ENCODE measurements at places on chromosomes 1 and 21.

DNA sequence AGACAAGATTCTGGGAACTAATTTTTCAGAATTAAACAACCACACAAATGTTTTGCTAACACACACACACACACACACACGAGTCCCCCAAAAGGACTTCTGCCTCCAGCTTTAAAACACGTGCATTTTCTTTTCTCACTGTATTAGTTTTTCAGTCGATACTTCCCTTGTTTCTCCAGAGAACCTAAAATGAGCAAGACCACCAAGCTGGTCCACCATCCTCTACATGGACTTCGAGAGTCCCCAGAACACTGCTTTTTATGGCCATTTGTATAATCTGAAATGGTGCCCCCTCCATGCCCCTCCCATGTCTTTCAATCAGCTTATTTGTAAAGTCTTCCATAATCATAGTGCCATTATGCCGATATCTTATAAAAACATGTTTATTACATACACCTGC is 10.8 kb upstream of the CHI3L2 start:
- no peak for DNase-seq

DNA sequence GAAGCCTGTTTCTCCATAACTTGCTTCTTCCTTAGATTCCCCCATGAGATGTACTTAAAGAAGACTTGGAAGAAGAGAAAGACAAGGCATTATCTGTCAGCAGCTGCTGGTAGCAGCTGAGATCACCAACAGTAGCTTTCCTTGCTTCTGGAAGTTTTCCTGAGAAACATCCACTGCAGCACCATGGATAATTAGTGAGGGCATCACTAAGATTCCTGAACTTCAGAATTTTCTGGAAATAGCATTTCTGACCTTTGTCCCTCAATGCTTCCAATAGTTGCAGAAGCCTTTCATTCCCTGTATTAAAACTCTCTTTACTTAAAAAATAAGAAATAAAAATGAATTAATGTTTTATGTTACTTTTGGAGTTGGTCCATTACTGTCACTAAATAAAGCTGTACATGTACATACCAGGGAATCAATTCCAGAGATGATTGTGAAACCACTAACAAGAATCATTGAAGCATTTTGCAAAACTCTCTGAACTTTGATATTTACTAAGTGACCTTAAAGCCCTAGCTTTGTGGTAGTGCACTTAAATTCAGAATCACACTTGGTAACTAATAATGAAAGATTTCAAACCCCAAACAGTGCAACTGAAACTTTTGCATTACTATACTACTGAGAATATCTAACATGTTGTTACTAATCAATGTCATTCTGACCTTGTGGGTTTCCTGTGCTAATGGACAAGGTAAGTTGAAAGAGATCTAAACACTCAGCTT is at the start of gene CFHR4:
Gene CFHR4 (plus strand): TSS at position 538 of the 725 bp plus-strand sequence. CDS start 99 bp downstream, at position 637.
- DNase-seq, result no peak

- DNase-seq, result no peak
Measured at GRCh38 chr1:74613894-74614293, 59.7 kb downstream of the ERICH3 start.

DNA sequence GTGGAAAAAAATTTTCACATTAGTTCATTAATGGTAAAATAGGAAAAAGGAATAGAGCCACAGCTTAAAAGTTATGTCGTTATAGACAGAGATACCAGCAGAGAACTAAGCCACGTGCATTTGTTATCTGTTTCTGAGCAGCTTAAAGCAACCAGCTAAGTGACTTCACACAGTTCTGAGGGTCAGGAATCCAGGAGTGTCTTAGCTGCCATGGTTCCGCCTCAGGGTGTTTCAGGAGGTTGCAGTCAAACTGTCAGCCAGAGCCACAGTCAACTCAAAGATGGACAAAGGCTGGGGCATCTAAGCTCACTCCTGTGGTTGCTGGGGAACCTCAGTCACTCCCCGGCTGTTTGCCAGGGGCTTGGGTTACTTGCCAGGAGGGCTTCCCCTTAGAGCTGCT is 515.8 kb downstream of the SMYD3 start:
- DNase-seq, result no peak

DNA sequence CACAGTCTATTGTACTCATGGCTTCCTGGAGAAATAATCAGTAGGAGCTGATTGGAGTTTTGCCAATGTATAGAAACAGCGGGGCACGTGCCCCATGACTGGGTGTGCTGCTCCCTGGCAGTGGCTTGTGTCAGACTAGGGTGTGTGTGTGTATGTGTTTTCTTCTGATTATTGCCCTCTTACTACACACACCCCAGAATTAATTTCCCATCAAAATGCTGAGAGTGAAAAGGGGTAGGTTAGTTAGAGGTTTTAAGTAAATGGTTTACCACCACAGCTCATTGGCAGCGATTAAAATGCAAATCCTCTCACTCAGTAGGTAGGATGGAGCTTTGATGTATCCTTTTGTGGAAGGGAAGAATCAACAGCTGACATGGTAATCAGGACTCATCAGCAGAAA is 29.9 kb downstream of the HHAT start:
- DNase-seq, result no peak

DNA sequence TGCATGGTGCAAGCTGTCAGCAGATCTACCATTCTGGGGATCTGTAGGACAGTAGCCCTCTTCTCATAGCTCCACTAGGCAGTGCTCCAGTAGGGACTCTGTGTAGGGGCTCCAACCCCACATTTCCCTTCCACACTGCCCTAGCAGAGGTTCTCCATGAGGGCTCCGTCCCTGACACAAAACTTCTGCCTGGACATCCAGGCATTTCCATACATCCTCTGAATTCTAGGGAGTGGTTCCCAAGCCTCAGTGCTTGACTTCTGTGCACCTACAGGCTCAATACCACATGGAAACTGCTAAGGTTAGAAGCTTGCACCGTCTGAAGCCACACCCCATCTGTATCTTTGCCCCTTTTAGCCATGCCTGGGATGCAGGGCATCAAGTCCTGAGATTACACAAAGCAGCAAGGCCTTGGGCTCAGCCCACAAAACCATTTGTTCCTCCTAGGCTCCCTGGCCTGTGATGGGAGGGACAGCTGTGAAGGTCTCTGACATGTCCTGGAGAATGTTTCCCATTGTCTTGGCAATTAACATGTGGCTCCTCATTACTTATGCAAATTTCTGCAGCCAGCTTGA is 117.0 kb upstream of the NFIA start:
- DNase-seq, result no peak

DNA sequence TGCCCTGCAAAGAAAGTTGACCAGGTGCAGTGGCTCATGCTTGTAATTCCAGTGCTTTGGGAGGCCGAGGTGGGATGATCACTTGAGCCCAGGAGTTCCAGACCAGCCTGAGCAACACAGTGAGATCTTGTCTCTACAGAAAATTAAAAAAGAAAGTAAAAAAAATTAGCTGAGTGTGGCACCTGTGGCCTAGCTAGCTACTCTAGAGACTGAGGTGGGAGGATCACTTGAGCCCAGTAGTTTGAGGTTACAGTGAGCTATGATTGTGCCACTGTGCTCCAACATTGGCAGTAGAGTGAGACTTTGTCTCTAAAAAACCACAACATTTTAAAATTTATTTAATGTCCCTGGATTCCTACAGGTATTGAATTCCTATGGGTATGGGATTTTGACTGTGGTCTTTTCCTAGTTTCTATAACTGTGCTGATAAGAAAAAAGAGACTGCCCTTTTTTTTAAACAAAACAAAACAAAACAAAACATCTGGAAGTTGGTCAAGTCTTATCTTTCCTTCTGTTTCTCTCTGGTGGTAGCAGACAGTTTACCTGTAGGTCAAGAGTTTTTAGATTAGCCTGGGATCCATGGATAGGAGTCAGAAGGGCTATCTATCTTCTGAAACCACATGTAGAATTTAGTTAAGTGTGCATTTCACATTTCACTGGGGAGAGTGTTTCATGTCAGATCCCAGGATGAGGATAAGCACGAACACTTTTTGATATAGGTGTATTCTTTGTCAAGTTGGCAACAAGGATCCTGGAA is 18.8 kb downstream of the UCK2 start:
- no peak for DNase-seq

DNA sequence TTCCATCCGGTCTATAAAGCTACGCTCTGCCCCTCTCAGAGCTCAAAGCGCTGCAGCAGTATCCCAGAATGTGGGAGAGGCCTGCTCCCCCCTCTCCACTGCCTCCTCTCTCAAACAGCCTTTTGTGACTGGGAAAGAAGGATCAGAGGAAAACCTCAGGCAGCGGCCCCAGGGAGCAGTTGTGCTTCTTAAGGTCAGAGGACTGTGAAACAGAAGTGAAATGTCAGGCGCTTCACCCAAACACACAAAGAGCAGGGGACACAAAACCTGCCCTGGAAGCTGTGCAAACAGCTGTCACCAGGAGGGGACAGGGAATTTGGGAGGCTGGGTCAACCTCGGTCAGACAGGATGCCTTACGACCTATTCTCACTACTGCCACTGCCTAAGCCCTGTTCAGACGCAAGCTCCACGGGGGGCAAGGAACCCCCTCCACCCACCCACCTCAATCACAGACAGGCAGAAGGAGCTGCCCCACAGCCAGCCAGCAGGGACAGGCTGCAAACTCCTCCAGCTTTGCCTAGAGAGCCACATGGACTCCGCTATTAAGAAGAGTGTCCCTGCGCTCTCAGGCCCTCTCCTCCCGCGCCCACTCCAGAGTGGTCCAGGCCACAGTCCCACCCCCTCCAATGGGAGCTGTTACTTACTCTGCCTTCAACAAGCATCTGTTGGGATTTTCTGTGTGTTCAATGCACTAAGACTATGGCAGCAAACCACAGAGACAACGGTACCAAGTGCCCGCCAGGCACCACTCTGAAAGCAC is 14.6 kb downstream of the SSBP3 start:
- DNase-seq, result no peak

- no peak for DNase-seq
Measured at GRCh38 chr1:55937840-55938375, 641.5 kb downstream of the PLPP3 start.

GRCh38 chr1:174946031-174946430 is 53.7 kb upstream of the CACYBP start:
- no peak for DNase-seq

DNA sequence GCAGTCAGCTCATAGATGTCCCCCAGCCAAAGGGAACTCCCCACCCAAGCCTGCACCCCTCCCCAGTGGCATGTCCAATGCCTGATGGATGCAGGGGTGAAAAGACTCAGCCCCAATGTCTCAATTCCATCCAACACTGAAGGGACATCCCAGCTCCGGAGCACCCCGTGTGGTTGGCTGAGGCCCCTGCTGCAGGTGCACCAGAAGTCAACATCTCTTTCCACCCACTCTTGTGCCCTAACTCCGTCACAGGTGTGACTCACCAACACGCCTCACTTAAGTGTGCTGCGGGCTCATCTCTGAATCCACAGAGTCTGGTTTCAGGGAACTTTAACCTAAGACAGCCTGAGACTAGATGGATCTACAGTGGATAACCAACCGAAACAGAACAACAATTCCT is 40.9 kb upstream of the ZBTB18 start:
- no peak for DNase-seq

DNA sequence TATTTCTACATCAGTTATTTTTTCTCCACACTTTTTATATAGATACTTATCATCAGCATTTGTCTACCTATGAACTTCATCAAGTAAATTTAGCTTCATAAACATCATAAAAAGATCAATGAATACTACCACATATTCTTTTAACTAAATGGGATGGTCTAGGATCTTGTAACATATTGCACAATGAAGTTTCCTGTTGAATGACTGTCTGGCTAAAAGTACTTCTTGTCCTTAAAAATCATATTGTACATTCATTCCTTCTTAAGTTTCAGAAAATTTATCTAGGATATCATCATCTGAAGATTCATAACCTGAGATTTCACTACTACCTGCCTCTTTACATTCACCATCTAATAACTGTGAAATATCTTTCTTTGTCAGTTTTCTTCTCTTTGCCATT is 69.0 kb downstream of the MAGI3 start:
- no peak for DNase-seq

GRCh38 chr1:54132495-54132894 is 20.3 kb downstream of the CDCP2 start:
- DNase-seq, result no peak

- no peak for DNase-seq
Measured at GRCh38 chr21:21268061-21268471, 269.9 kb downstream of the NCAM2 start.

- no peak for DNase-seq
Measured at GRCh38 chr1:175933801-175934200, 190.4 kb upstream of the TNR start.

- no peak for DNase-seq
Measured at GRCh38 chr1:202989879-202990278, 17.3 kb upstream of the TMEM183A start.

DNA sequence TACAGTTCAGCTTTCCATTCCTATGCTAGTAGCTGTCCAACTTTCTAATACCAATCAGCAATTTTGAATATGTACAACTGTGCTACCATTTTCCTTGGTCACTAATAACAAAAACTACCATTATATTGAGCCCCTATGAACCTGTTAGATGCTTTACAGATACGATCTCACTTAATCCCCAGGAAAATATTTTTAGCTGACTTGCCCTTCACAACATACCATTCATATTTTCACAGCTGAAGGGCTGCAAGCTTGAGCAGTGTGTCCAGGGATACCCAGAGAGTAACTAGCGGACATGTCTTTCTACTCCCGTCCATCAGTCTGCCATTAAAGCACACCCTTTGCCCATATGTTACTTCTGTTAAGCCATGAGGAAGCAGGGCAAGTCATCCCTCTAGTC is 140.5 kb downstream of the SPATA46 start:
- no peak for DNase-seq

DNA sequence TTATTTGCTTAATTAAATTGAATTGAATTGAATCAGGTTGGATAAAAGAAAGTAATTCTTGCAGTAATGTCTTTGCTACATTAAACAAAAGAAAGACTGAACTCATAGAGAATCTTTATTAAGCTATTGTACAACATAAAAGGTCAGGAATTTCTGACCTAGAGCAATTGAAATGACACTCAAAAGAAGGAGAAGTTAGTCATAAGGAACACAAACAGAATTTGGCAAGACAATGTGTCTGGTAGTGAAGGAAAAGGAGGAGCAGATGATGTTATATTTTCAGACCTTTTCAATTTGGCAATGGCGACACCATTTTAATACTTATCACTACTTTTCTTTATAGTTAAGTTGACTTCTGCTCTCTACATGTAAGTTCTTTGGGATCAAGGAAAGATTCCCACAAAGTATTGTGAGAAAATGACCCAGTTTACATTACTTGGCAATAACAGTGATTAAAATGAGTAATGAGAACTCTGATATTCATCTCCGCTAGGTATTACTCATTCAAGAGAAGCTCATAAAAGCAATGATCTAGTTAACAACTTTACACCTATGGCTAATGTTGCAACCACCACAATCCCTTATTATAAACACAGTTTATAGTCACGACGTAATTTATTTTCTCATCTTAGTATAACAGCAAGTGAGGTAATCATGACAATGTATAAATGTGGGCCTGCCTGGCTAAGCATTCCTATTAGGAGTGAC is 14.7 kb upstream of the KRTAP21-1 start:
- no peak for DNase-seq

DNA sequence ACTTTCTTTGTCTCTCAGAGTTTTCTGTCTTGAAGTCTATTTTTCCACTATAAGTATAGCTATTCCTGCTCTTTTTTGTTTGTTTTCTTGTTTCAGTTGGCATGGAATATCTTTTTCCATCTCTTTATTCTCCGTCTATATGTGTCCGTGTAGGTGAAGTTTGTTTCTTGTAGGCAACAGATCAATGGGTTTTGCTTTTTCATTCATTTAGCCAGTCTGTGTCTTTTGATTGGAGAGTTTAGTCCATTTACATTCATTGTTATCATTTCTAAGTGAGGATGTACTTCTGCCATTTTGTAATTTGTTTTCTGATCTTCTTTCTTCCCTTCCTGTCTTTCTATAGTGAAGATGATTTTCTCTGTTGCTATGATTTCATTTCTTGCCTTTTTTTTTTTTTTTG is 132.5 kb upstream of the GPR52 start:
- no peak for DNase-seq

- DNase-seq, result no peak
Measured at GRCh38 chr1:11664336-11665065, 501 bp downstream of the FBXO6 start.
